ENCODE measurements at places on chromosomes 1 and 21. TPM values are rescaled to one million over a fixed set of nuclear protein-coding genes. Genes with fewer than 3 reads are reported as not detected.

GRCh38 chr1:84236256-84236655, 65.3 kb upstream of the SAMD13 start:
- H3K4me3 ChIP-seq, result no peak overlapping the region
- H3K4me1 ChIP-seq, result no peaks in the 10 kb centered on the region
- no peaks in the 10 kb centered on the region for H3K27me3 ChIP-seq
- no peak overlapping the region for H3K27ac ChIP-seq
- no peaks in the 10 kb centered on the region for H3K36me3 ChIP-seq
- no peak for DNase-seq

- no peaks in the 10 kb centered on the region for H3K36me3 ChIP-seq
- no peaks in the 10 kb centered on the region for H3K27me3 ChIP-seq
- no peak for DNase-seq
- H3K4me1 ChIP-seq, result no peaks in the 10 kb centered on the region
Observed at GRCh38 chr1:184298440-184299405, 88.1 kb upstream of the C1orf21 start.

Gene PPM1J
- total RNA-seq, result 1.3 TPM

DNA sequence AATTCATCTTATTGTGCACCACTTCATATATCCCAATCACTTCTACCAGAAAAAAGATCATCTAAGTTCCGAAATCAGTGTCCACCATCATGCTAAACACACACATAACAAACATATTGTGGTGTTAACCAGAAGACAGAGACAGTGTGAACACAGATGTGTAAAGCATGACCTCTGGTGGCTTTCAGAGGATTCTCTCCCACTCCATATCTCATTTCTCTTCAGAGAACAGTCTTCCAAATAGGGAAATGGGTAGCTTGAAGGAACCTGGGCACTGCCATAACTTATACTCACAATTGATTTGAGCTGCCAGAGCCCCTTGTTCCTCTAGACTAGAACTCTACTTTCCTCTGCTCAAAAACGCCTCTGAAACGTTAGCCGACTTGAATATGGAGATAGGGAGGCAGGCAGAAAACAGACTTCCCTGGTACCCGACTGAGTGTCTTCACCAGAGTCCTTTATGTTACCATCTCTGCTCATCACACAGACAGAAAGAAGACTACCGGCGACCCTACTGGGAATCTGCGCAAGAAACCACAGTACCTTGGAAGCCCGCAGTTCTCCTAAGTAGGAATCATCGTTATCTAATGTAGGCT, 1.8 kb upstream of the ELAPOR1 start:
- peak overlapping the region; percentile 65 for H3K27ac ChIP-seq
- DNase-seq, result no peak
- H3K36me3 ChIP-seq, result no peaks in the 10 kb centered on the region
- no peaks in the 10 kb centered on the region for H3K27me3 ChIP-seq

- H3K4me1 ChIP-seq, result no peaks in the 10 kb centered on the region
- H3K4me3 ChIP-seq, result no peak overlapping the region
- no peaks in the 10 kb centered on the region for H3K36me3 ChIP-seq
- DNase-seq, result no peak
Observed at GRCh38 chr1:100452641-100453040, 85.3 kb upstream of the GPR88 start.

Gene FCRL1
- not detected for total RNA-seq

DNA sequence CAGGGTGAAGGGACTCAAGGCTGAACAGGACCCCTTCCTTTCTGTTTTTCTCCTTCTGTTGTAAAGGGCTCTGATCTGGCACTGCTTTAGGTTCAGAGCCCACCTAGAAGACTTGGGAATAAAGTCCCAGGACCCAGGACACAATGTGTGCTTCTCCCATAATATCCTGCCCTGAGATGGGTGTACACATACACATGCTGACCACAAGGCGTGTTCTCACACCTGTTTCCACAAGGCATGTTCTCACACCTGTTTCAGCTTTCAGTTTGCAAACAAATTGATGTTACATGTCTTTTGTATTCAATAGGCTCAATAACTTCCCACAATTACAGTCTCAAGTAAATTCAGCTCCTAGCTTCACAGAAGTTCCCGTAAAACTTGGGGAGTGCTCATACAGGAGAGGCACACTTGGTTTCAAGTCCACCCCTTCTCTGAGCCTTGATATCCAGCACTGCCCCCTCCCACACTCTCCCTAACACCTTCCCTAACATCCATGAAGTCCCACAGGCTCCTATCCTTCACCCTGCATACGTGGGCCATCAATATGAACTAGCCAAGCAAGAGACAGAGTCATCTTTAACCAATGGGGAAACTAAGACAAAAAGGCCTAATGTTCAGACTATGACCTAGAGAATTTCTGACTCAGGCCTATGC, 41.7 kb downstream of the ERI3 start:
- no peak for DNase-seq
- peaks cover 92% of the 10 kb centered on the region for H3K36me3 ChIP-seq
- no peaks in the 10 kb centered on the region for H3K27me3 ChIP-seq

DNA sequence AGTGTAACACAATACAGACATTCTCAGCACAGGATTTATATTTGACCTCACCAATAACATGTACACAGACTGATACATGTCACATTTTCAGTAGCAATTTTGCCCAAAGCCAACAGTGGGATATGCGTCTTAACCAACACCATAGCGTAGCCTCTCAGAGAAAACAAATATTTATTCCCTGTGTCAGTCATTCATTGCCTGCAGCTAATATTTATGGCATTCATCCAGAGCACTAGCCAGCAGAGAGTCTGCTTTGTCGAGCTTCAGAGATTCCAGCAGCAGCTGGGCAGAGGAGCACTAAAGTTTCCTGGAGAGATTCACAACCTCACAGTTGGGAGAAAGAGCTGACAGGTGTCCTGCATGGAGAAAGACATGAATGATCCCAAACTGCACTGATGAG, 400.7 kb upstream of the DAB1 start:
- H3K36me3 ChIP-seq, result no peaks in the 10 kb centered on the region
- H3K4me1 ChIP-seq, result no peaks in the 10 kb centered on the region
- H3K27me3 ChIP-seq, result no peaks in the 10 kb centered on the region
- DNase-seq, result no peak
- H3K27ac ChIP-seq, result no peak overlapping the region

DNA sequence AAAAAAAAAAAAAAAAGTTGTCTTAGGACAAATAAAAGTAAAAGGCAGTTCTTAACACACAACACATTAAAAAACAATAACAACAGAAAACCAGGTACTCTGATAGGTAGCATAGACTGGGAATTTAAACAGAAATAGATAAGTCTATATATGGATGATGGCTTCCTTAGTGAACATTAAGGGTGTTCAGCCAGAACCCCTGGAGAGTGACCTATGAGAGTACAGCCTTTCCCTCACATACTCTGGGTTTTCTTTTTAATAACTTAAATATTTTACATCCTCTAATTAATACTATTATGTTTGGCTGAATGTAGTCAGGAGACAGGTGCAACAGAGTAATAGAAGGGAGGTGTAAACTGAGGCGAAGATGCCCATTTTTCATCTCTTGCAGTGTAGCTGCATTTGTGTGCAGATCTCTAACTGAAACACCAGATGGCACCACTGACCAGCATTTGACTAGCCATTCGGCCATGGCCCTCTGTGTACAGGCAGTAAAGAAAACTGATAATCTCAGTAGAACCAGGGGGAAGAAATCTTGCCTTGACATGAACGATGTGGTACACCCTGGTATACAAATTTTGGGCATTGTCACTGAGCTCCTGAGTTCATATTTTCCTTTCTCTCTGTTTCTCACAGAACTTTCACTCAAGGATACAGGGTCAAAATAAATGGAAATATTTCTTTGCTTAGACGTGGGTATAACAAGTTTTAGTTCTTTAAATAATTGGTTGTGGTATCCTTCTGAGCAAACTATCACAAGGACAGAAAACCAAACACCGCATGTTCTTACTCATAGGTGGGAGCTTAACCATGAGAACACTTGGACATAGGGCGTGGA, 7.6 kb downstream of the TTF2 start:
- no peak overlapping the region for H3K27ac ChIP-seq
- H3K27me3 ChIP-seq, result no peaks in the 10 kb centered on the region
- H3K36me3 ChIP-seq, result peaks cover 5% of the 10 kb centered on the region
- no peaks in the 10 kb centered on the region for H3K4me1 ChIP-seq

Gene SPATA21
- total RNA-seq, result not detected

Gene DR1
- 31.0 TPM for total RNA-seq

Gene CLCA4
- not detected for total RNA-seq

DNA sequence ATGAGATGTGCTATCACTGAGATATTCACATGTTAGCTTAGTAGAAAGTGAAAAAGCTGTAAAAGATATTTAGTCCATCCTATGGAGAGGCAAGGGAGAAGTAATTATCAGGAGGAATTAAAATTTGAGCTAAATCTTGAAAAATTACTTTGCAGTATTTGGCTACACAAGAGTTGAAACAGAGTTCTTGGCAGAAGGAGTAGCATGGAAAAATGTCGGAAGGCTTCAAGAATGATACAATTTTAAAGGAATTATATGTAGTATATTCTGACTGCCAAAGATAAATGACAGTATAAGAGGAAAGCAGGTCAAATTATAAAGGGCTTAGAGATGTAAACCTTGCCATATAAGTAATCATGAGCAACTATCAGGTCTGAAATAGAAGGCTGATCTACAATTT, 518.9 kb downstream of the BRINP3 start:
- no peaks in the 10 kb centered on the region for H3K36me3 ChIP-seq
- H3K4me3 ChIP-seq, result no peak overlapping the region
- H3K27me3 ChIP-seq, result no peaks in the 10 kb centered on the region
- DNase-seq, result no peak
- H3K27ac ChIP-seq, result no peak overlapping the region
- H3K4me1 ChIP-seq, result no peaks in the 10 kb centered on the region

Gene FALEC
- not detected for total RNA-seq

Gene RHEX
- total RNA-seq, result 4.8 TPM

- no peak for DNase-seq
- H3K4me1 ChIP-seq, result peaks cover 8% of the 10 kb centered on the region
- peak overlapping the region; percentile 88 for H3K27ac ChIP-seq
- H3K36me3 ChIP-seq, result no peaks in the 10 kb centered on the region
- no peaks in the 10 kb centered on the region for H3K27me3 ChIP-seq
Observed at GRCh38 chr21:33231526-33231925, 1.8 kb downstream of the IFNAR2 start.

Gene DHRS3
- 273 TPM for total RNA-seq

- H3K27me3 ChIP-seq, result no peaks in the 10 kb centered on the region
- H3K36me3 ChIP-seq, result no peaks in the 10 kb centered on the region
- no peak for DNase-seq
Observed at GRCh38 chr1:10795276-10796021, 997 bp downstream of the CASZ1 start.

Gene BACE2
- total RNA-seq, result 96.9 TPM

- H3K4me1 ChIP-seq, result peaks cover 16% of the 10 kb centered on the region
- H3K27ac ChIP-seq, result no peak overlapping the region
- peaks cover 20% of the 10 kb centered on the region for H3K27me3 ChIP-seq
- peak; percentile 7 for DNase-seq
Observed at GRCh38 chr1:5750186-5751162, 241.8 kb downstream of the NPHP4 start.

DNA sequence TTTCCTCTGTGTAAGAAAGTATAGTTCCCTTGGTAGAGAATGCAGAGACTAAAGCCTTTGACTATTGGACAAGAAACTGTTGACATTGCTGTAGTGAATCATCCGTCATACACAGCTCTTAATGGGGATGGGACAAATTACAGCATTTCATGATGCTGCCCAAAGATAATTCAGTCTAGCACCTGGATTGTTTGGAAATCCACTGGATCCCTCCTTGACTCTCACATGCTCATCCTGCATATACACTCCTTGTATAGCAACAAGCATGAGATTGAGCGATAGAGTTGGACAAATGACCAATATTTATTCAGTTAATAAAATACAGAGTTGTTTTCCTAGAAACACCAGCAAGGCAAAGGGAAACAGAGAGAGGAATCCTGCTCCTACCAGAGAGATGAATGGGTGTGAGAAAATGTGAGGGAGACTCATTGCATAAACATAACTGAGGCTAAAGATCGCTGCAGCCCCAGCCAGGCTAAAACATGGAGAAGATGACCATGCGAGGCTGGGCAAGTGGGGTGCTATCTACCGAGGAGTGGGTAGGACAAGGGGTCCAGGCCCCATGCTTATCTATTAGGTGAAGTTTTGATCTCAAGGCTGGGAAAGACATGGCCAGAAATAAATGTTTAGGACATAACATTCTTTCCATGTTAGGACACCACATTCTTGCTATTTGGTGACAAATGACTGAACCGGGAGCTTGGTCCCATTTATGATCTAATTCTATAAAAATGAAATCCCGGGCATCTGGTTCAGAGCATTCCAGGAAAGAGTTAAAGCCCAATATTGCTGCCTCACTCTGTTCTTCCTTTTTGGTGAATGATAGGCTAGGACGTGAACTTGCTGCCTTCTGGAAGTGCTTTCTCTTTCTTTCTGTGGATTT, 153.2 kb downstream of the TGFB2 start:
- no peak overlapping the region for H3K27ac ChIP-seq
- no peak for DNase-seq
- H3K4me3 ChIP-seq, result no peak overlapping the region
- H3K27me3 ChIP-seq, result no peaks in the 10 kb centered on the region
- no peaks in the 10 kb centered on the region for H3K36me3 ChIP-seq

Gene BTBD19
- 50.0 TPM for total RNA-seq

DNA sequence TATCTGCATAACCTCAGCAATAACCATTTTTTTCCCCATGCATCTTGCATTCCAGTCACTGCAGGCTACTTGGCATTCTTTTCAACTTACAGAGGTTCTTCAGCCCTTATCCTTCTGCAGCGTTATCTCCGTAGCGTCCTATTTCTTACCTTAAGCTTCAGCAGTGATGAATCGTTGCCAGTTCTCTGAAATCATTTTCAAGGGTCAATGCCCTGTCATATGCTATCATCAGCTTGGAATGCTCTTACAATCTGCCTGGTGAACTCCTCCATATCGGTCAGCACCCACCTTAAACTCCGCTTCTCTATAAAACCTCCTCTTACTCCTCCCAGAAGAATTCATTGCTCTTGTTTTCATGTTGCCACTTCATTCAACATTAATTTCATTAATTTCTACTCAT, 105.1 kb upstream of the DPH5 start:
- no peaks in the 10 kb centered on the region for H3K36me3 ChIP-seq
- no peaks in the 10 kb centered on the region for H3K27me3 ChIP-seq
- no peaks in the 10 kb centered on the region for H3K4me1 ChIP-seq
- no peak overlapping the region for H3K27ac ChIP-seq

Gene APCS
- not detected for total RNA-seq

Gene RGS8
- not detected for total RNA-seq

- no peak for DNase-seq
- H3K4me1 ChIP-seq, result peaks cover 29% of the 10 kb centered on the region
Observed at GRCh38 chr1:204888294-204888693, 17.6 kb downstream of the NFASC start.
